ENCODE measurements at places on chromosomes 2 and 18.

DNA sequence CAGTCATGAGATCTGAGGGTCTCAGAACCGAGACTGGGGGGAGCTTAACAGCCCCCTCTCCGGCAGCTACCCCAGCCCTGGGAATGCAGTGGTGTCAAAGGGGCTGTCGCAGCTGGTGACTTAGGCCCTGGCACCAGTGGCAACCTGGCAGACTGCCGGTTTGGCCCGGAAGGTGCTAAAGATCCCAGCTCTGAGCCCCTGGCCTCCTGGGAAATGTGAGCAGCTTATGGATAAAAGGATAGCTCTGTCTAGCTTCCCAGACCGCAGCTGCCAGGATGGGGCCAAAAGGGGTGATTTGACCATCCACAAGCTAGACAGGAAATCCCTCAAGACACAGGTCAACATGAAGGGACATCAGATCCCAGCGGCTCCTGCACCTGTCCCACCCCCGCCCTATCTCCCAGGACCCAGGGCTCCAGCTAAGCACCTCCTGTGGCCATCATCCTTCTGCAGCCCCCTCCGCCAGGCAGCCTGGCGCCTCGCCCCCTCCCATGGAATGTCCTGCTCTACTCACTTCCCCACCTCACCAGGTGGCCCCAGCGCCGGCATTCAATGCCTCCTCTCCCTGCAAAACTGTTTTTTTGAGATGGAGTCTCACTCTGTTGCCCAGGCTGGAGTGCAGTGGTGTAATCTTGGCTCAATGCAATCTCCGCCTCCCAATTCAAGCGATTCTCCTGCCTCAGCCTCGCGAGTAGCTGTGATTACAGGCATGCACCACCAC is 33.2 kb upstream of the EFHD1 start:
- DNase-seq = no peak

GRCh38 chr2:121804340-121804739 is 48.9 kb downstream of the TSN start:
- no peak for DNase-seq

GRCh38 chr18:27711382-27711781 is 465.5 kb downstream of the CDH2 start:
- no peak for DNase-seq

- no peak for DNase-seq
These were observed 136.7 kb upstream of the ZFP36L2 start for GRCh38 chr2:43363120-43363519.

- no peak for DNase-seq
These were observed 763.2 kb upstream of the ZEB2 start for GRCh38 chr2:145283131-145283530.

GRCh38 chr2:224724331-224724730 is 8.2 kb upstream of the CCDC195 start:
- DNase-seq = no peak

GRCh38 chr2:205564346-205565141 is 117.8 kb upstream of the NRP2 start:
- no peak for DNase-seq

- DNase-seq = no peak
These were observed 23.2 kb upstream of the SLC20A1 start for GRCh38 chr2:112622528-112622849.

DNA sequence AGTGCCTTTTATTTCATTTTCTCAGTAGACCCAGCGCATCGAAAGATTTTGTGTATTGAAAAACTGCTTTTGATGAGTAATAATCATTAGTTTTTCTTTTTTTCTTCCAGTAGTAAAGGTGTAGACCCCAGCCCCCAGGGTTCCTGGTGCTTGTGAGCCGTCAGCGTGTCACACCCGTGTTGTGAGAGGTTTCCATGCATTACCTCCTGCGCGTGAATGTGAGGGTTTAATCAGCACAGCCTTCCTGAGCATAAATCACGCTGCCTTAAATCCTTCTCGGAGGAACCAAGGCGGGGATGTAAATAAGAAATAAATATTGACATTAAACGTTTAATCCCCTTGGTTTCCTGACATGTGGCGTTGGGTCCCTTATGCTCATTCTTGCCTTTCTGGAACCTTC is 24.3 kb downstream of the TSHZ1 start:
- DNase-seq = no peak

- DNase-seq = no peak
These were observed 61.0 kb downstream of the RPL37A start for GRCh38 chr2:216559625-216560156.

GRCh38 chr2:28616396-28616999 is 120.6 kb downstream of the PLB1 start:
- DNase-seq = no peak

- DNase-seq = no peak
These were observed 150.1 kb downstream of the COL4A4 start for GRCh38 chr2:227013881-227014280.

DNA sequence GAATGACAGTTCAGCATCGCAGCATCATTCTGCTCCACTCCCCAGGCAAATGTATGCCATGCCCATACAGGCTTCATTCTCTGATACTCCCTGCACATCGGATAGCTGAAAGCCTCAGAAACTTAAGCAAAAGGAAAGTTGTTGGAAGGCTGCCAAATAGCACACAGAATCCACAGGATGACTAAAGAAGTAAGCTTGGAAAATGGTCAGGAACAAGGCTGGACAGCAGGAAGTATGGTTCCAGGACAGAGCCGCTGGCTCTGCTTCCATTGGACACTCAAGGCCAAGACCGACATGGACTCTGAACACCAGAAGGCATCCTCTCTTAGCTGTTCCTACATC is 256.5 kb downstream of the CDH20 start:
- DNase-seq = no peak

- DNase-seq = no peak
These were observed 7.9 kb upstream of the LBH start for GRCh38 chr2:30223413-30223874.

DNA sequence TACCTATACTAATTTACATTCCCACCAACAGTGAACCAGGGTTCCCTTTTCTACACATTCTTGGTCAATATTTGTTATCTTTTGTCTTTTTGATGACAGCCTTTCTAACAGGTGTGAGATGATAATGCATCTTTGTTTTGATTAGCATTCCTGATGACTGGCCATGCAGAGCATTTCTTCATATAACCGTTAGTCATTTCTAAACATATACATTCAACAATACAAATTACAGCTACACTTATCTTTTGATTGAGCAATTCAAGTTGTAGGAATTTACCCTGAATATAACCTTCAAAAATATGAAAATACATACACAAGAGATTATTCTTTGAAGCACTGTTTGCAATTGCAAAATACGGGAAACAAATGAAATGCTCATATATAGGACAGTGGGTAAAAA is 94.9 kb downstream of the TMEM131 start:
- DNase-seq = no peak

- no peak for DNase-seq
These were observed 3.8 kb downstream of the ANKMY1 start for GRCh38 chr2:240553956-240554480.

DNA sequence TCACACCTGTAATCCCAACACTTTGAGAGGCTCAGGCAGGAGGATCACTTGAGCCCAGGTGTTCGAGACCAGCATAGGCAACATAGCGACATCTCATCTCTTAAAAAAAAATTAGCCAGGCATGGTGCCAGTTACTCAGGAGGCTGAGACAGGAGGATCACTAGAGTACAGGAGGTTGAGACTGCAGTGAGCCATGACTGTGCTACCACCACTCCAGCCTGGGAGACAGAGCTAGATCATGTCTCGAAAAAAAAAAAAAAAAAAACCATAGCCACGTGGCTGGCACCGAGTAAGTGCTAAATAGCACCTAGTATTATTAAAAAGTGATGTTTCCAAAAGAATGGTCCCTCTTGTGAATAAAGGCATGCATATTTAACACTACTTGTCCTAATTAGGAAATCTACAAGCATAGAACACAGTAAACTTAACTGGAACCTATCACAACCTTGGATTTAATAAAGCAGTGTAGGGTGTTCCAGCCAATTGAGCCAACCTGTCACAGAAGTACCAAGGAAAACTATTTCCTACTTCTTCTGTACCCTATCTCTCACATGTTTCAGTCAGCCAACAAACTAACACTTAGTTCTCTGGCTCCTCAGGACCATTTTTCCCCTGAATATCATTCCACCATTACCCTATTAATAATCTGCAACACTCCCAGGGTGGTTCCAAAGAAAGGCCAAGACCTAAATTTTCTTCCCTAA is 8.8 kb downstream of the RAB1A start:
- DNase-seq = no peak

DNA sequence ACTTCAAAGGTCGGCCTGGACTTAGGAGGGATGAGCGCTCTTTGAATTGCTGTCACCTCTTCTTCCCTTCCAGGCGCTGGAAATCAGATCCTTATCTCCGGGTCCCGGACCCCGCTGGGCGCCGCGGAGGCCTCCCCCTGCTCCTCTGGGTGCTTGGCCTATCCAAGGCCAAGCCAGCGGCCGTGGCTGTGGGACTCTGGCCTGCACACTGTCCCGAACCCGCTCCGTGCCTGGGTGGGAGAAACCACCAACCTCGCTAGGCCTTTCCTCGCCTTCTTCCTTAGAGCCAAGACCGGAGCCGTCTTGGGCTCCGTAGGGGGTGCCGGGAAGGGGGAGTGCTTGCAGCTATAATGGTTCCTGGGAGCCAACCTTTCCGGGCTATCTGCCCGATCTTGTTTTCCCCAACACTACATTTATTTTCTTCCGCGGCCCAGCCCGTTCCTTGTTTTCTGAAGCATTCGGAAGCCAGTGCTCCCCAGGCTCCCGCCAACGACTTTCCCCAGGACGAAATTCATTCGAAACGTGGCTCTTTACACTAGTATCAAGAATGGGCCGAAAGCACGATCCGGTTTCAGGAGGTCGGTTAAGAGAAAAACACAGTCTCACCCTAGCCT is 2.4 kb downstream of the OSR1 start:
- DNase-seq = no peak

DNA sequence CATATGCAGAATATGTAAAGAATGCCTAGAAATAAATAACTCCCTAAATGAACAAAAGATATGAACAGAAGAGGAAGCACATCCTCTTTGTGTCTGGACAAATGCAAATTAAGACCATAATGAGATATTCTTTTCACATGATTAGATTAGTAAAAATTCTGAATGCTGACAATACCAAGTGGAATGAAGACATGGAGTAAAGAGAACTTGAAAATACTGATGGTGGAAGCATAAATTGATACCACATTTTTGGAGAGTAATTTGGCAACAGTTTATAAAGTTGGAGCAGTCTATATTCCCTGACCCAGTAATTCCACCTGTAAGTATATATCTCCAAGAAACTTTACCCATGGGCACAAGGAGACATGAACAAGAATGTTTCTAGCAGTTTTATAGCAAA is 130.0 kb downstream of the CAPN13 start:
- no peak for DNase-seq

DNA sequence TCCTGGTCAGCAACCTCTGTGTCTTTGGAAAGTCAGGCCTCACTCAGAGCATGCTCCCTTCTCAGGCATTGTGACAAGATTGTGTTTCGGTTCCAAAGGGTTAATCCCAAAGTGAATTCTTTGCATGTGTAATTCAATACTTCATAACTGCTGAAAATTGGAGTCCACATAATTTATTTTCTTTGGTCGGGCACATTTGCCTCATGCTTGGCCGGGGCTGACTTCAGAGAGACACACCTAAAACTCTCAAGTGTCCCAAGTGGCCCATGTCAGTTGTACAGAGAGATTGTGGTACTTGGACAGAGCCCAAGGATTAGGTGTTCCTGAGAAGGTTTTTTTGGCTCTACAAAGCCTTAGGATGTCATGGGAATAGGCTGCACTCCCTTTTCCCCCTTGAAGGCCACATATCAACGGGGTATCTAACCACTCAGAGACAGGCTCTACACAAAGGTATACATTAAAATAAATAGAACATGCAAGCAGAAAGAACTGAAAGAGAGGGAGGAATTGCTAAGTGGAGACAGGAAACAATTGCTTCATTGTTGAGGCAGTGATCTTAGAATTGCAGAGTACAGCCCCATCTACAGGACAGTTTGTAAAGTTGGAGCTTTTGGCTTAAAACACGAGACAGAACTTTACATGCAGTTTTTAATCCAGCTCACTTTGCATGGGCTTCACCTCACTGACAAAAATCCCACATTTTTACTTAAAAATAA is 1232.3 kb upstream of the ZEB2 start:
- DNase-seq = no peak

- no peak for DNase-seq
These were observed 81.2 kb downstream of the STK39 start for GRCh38 chr2:168165985-168166901.

- DNase-seq = no peak
These were observed 241.6 kb downstream of the PIK3C3 start for GRCh38 chr18:42196651-42197050.

All from activated CD4-positive, alpha-beta T cell treated with anti-CD3 and anti-CD28 coated beads for 24 hours (primary cell).